ENCODE measurements at places on chromosomes 5 and 9.

GRCh38 chr9:113364951-113365350, 11.8 kb downstream of the HDHD3 start:
- DNase-seq = no peak

DNA sequence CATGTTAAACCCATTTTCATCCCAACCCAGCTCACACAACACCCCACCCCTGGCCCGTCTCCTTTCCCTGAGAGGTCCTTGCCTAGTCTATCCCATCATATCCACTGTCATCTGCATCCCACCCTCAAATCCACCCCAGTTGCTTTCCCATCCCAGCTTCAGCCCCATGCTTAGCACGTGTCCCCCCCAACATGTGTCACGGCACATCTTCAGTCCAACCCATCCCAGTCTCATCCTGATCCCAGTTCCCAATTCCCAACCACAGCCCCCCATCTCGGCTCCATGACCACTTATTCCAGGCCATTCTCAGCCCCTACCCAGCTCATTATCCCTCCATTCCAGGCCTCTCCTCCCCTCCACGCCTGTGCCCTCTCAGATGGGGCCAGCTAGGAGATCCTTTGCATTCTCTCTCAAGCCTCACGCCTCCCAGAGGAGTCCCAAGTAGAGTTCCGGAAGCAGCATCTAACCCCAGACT, 605 bp upstream of the DBN1 start:
- no peak for DNase-seq

DNA sequence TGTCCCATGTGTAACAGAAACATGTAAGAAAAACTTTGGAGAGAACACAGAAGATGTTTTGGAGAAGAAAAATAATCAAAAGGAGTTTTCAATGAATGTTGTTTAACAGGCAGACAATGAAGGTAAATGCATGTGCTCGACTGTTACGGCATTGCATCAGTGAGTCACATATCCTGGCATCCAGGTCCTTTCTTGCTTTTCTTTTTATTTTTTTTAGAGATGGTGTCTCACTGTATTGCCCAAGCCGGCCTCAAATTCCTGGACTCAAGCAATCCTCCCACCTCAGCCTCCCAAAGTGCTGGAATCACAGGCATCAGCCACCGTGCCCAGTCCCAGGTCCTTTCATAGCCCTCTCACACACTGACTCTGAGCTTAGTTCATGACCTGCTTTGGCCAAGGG, 181.8 kb downstream of the DTWD2 start:
- no peak for DNase-seq

GRCh38 chr5:15601274-15601673, 101.3 kb downstream of the FBXL7 start:
- DNase-seq = no peak

DNA sequence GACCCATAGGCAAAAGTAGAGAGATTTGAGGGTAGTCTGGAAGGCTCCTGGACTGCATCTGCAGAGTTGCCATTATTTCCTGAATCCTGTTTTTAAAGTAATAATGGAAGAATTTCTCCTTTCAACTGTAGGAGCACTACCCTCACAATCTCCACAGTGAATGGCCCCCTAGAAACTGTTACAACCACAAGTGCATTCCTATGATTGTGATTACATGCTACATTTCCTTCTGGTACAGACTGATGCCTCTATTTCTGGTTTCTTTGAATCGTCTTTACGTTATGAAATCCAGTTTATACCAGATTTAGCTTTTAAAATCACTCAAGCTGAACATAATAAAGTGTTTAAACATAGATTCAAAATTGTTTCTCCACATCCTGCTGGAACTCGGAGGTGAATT, 49.4 kb downstream of the FRMPD1 start:
- DNase-seq = no peak

DNA sequence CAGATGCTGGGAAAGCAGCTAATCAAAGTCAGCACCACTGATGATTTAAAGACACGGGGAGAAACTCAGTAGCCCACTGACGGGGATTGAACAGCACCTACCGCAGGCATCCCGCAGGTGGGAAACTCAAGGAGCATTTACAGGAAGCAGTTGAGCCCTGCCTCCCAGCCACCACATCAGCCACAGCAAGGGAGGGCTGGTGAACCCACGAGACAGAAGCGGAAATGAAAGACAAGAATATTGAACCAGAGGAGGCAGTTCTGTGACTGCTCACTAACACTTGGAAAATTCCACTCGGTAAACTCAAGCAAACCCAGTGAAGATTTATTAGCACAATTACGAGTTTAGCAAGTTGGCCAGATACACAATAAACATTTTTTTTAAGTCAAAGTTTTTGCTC, 10.6 kb upstream of the FAM163B start:
- DNase-seq = peak; percentile 63

Measured in activated T-cell treated with anti-CD3 and anti-CD28 coated beads, Interleukin-2, amount 50 U/mL, for 1 hour (primary cell).